Adipocyte (in vitro differentiated cells): ENCODE measurements at places on chromosomes 13 and 19.

- no peak for DNase-seq
Observed at GRCh38 chr13:113113846-113114271, 8.3 kb downstream of the F7 start.

GRCh38 chr19:44003461-44004009 lies 778 bp downstream of the ZNF230 start:
- peak; percentile 52 for DNase-seq

- DNase-seq, result no peak
Observed at GRCh38 chr13:47418206-47418920, 521.5 kb upstream of the HTR2A start.

DNA sequence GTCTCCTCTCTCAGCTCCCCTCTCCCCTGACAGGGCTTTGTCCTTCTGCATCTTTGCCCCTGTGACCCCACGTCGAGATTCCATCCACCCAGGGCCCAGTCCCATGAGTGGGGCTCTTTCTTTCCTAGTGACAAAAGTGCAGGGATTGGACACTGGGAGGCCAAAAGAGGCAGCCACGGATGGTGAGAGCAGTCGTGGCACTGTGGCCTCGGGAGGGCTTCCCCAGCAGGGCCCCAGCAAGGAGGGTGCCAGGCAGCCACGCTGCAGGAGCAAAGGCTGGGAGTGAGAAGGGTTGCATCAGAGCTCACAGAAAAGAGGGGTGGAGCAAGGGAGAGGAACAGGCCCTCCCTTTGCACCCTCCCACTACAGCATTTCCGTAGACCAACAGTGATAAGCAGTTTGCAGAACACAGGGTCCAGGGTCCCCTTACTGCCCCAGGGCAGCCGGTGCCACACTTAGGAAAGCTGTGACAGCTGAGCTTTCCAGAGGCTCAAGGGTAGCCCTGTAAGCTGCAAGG lies 4.9 kb downstream of the ZSCAN1 start:
- peak; percentile 12 for DNase-seq

DNA sequence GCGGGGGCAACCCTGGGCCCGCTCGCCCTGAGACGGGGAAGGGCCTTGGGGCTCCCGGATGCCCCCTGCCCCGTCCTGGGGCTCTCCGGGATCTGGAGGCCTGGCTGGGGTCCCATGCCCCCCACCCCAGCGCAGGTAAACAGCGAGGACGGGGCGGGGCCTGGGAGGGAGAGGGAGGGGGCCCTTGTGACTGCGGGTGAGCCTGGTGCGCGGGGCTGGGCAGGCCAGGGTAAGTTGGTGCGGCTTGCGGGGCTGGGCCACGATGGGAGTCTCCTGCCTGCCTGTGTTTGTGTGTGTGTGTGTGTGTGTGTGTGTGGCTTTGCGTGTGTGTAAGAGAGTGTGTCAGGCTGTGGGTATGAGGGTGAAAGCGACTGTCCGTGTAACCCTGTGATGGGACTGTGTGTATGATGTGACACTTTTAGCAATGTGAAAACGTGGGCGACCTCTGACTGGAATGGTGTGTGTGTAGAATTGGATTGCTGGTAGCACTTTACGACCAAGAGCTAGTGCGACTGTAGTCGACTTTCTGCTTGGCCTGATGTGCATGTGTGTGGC lies 426 bp downstream of the KLC3 start:
- no peak for DNase-seq

DNA sequence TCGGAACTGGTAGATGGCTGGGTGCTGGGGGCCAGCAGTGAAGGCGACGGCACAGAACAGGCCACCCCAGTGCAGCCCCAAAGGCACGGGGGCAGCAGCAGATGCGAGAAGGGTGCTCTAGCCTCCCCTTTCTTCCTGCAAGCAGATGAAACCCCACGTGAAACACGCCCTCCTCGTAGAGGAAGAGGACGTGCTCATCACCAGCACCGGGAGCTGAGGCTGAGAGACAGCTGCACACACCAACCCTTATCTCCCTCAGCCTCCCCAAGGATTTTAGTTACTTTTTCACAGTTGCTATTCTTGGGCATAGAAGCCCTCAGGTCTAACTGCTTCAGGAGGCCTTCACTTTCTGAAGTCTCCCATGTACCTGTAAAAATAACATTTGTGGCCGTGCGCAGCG lies 11.9 kb downstream of the ZNF787 start:
- DNase-seq, result no peak

GRCh38 chr13:48733739-48734335 lies 80.1 kb downstream of the CYSLTR2 start:
- no peak for DNase-seq

- peak; percentile 83 for DNase-seq
Observed at GRCh38 chr19:3670796-3671679, 29.2 kb downstream of the PIP5K1C start.

DNA sequence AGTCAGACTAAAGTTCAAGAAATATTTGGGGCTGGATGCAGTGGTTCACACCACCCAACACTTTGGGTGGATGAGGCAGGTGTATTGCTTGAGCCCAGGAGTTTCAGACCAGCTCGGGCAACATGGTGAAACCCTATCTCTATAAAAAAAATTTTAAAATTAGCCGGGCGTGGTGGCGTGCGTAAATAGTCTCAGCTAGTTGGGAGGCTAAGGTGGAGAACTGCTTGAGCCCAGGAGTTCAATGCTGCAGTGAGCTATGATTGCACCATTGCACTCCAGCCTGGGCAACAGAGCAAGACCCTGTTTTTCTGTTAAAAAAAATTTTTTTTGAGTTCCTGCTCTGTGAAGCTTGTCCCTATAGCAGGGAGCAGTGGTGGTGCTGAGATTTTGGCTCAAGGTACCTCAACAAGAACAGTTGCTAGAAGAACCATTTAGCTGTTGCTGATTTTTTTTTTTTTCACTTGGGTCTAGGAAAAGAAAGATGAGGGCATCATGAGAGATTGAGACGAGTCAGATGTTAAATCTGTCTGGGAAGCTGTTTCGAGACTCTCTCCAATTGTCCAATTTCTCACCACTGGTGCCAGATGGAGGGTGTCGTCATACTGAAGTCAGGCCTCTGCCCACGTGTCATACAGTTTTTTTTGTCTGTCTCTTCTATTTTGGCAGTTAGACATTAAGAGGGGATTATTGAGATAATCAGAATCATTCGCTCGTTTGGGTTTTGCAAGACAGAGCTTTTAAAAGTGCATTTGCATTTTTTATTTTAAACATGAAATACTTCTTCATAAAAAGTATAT lies 3.7 kb downstream of the SLC25A42 start:
- no peak for DNase-seq

GRCh38 chr19:38252385-38252784 lies 3.8 kb downstream of the PPP1R14A start:
- DNase-seq, result no peak

DNA sequence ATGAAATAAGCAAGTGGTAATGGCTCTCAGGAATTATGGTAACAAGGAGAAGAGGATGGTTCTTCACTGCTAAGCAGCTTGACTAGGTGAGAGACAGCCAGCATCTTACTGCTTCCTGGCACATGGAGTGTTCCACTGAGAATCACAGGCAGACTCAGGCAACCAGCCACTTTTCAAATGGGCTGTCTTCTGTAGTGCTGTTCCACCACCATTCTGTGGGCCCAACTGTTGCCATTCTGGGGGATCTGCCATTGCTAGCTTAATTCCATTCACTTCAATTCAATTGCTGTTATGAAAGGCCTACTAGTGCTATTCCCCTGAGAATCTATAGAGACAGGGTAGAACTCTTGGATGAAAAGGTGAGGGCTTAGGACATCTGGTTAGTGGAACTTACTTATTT lies 341.9 kb downstream of the KCNRG start:
- DNase-seq, result no peak

- DNase-seq, result no peak
Observed at GRCh38 chr13:60229708-60230272, 66.1 kb upstream of the DIAPH3 start.

GRCh38 chr19:58218899-58219298 lies 9.8 kb upstream of the ZNF544 start:
- no peak for DNase-seq

GRCh38 chr13:45615501-45616101 lies at the start of gene ERICH6B:
ERICH6B (minus strand) TSS chr13:45615739; CDS start chr13:45597005, 18,734 bp downstream.
- peak; percentile 18 for DNase-seq

DNA sequence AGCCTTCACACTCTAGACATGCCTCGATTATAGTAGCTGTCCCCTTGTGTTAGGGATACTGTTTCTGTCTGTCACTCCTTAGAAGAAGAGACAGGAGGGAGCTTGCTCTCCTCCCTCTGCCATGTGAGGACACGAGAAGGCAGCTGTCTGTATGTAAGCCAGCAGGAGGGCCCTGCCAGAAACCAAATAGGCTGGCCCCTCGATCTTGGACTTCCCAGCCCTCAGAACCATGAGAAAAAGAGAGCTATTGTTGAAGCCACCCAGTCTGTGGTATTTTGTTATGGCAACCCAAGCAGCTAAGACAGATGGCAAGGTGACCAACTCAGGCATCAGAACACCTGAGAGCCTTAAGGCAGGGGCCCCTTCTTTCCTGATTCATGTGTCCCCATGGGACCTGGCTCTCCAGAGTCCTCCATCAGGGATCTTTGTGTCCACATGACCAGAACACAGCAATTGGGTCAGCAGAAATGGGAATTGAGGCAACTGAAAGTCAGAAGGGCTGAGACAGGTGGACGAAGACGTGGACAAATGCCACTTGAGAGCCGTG lies 65.6 kb upstream of the NPAS1 start:
- DNase-seq, result no peak

- DNase-seq, result peak; percentile 14
Observed at GRCh38 chr19:44050740-44051649, 841 bp upstream of the ZNF223 start.

DNA sequence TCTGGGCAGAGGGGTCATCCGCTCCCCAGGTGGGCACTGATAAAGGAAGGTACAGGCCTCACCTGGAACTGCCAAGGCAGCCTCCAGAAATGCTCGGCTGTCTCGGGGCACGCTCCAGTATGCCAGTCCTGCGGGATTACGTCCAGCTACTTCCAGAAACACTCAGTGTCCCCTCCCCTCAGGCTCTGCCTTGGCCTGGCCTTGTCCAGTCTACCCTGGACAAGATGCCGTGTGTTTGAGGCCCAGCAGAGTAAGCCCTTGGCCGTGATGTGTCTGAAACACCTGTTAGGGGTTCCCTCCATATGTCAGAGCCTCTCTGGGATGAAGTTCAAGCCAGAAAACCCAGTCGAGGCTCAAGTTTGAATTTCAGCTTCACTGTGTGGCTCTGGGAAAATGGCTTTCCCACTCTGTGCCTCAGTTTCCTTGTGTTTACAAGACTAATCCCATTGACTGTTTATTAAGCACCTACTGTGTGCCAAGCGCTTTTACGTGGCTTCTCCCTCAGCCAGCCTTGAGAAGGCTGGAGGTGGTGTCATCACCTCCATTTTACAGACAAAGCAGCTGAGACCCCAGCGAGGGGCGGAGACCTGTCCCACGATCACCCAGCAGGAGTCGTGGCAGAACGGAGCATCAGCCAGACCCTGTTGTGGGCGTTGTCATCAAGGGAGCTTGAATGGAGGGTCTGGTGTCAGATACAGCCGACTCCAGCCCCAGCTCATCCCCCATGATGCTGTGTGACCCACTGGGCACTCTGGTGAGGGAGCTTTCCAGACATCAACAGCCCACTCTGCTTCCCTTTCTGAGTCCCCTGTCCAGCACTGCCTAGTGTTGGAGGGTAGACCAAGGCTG lies 2.0 kb upstream of the PIK3R2 start:
- DNase-seq, result no peak

DNA sequence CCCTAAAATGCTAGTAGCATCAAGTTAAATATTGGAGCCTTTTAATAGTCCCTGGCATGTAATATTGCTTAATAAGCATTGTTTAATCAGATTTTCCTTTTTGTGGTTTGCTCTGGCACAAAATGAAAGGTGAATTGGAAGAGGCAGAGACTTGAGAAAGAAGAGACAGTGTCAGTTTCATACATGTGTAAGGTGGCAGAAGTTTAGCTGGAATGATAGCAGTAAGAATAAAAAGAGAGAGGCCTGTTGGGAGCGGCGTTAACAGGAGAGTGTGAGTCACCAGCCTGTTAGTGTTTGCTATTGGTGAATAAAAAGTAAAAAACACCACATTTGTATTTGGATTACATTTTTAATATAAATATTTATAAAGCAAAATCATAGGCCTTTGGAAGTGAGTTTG lies 145.3 kb downstream of the PDS5B start:
- DNase-seq, result no peak

- DNase-seq, result no peak
Observed at GRCh38 chr13:51035978-51036377, 75.1 kb downstream of the C13orf42 start.

GRCh38 chr19:30870876-30871275 lies 478.4 kb downstream of the TSHZ3 start:
- DNase-seq, result no peak

- DNase-seq, result no peak
Observed at GRCh38 chr13:113857531-113858195, 6.2 kb downstream of the GAS6 start.

DNA sequence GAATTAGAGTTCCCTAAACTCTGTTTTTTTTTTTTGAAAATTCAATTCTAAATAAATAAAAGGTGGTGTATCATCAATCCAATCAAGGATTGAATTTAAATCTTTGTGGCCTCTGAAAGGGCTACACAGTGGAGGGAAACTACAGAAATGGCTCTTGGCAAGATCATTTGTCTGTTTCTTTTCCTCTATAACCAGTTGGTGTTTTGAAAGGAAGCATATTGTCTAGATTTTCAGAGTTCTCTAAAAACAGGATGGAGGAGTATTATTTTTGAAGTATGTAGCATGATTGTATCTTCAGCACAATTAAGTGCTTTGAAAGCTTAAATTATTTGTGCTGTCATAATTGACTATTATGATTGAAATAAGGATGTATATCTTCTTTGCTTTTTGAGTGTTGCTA lies 29.8 kb downstream of the WASF3 start:
- DNase-seq, result no peak

GRCh38 chr13:113855012-113855921 lies 8.6 kb downstream of the GAS6 start:
- DNase-seq, result no peak

- peak; percentile 80 for DNase-seq
Observed at GRCh38 chr13:37109051-37109678, 3.7 kb upstream of the CSNK1A1L start.

DNA sequence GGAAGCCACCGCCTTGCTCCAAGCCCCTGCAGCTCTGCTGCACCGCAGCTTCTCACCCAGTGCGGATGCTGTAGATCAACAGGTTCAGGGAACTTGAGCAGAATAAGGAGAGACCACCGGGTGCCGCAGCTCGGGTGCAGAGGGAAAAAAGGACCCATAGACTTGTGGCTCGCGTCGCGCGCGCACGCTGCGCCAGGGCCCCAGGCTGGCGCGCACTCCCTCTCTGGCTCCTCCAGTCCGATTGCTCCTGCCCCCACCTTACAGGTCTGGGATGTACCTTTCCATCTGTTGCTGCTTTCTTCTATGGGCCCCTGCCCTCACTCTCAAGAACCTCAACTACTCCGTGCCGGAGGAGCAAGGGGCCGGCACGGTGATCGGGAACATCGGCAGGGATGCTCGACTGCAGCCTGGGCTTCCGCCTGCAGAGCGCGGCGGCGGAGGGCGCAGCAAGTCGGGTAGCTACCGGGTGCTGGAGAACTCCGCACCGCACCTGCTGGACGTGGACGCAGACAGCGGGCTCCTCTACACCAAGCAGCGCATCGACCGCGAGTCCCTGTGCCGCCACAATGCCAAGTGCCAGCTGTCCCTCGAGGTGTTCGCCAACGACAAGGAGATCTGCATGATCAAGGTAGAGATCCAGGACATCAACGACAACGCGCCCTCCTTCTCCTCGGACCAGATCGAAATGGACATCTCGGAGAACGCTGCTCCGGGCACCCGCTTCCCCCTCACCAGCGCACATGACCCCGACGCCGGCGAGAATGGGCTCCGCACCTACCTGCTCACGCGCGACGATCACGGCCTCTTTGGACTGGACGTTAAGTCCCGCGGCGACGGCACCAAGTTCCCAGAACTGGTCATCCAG lies 964 bp downstream of the PCDH17 start:
- DNase-seq, result peak; percentile 0
